ENCODE measurements at places on chromosomes 6 and 20. TPM values are rescaled to one million over a fixed set of nuclear protein-coding genes. Genes with fewer than 3 reads are reported as not detected.

The C6orf62 gene
- total RNA-seq = 108 TPM

The BICRAL gene
- 23.2 TPM for total RNA-seq

- no peaks in the 10 kb centered on the region for H3K27me3 ChIP-seq
- no peaks in the 10 kb centered on the region for H3K4me1 ChIP-seq
- H3K27ac ChIP-seq = no peak overlapping the region
- H3K4me3 ChIP-seq = no peak overlapping the region
Observed at GRCh38 chr6:85911067-85911466, 268.4 kb upstream of the SYNCRIP start.

DNA sequence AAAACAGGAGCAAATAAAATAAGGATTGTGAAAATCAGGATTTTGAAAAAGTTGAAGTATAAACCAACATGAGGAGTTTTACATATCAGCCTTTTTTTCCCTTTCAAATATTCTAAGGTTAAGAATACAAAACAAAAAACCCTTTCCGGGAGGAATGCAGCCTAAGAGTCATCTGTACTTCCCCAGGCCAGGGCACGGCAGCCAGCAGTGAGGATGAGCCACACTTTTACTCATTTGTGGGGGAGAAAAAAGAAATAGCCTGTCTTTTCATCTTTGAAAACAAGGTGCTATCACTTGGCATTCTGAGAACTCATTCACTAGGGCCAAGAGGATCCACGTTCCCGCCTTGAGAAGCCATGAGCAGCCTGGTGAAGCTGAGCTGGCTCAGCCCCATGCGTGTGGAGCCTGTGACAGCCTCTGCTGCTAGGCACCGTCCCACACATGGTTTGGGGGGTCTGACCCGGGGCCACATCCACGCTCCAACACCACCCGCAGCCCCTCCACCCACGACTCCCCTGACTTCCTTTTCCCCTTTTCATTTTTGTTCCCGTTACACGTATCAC, 11.2 kb downstream of the SLC22A1 start:
- no peaks in the 10 kb centered on the region for H3K27me3 ChIP-seq
- no peaks in the 10 kb centered on the region for H3K4me1 ChIP-seq

DNA sequence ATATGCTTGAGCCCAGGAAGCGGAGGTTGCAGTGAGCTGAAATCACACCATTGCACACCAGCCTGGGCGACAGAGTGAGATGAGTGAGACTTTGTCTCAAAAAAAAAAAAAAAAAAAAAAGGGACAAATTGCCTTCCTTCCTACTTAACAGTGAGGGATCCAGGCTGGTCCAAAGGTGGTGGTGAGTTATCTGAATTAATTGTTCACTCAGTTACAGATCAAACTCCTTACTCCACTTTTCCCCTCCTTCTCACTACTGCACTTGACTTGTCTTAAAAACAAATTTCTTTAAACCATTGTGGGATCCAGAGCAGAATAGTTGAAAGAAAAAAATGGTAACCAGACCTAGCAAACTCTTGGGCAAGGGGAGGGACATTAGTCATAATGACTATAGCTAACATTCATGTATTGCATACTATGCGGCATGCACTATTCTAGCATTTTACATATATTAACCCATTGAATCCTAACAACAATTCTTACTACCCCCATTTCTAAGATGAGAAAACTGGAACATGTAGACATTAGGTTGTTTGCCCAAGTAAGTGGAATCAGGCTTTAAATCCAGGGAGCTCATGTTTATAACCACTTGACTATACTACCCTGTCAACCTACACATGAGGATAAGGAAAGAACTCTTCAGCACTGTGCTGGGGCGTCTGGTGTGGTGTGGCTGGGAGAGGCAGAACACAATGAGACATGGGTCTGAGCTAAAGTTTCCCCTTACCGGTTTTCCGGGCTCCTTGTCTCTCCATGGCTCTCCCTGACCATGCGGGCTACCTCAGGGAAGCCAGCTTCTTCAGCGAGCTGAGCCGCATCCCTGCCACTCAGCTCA, 1.5 kb downstream of the GPANK1 start:
- H3K36me3 ChIP-seq = peaks cover 21% of the 10 kb centered on the region
- no peak overlapping the region for H3K4me3 ChIP-seq
- H3K27me3 ChIP-seq = no peaks in the 10 kb centered on the region
- no peak for DNase-seq
- H3K4me1 ChIP-seq = peaks cover 43% of the 10 kb centered on the region
- H3K27ac ChIP-seq = peak overlapping the region; percentile 92

DNA sequence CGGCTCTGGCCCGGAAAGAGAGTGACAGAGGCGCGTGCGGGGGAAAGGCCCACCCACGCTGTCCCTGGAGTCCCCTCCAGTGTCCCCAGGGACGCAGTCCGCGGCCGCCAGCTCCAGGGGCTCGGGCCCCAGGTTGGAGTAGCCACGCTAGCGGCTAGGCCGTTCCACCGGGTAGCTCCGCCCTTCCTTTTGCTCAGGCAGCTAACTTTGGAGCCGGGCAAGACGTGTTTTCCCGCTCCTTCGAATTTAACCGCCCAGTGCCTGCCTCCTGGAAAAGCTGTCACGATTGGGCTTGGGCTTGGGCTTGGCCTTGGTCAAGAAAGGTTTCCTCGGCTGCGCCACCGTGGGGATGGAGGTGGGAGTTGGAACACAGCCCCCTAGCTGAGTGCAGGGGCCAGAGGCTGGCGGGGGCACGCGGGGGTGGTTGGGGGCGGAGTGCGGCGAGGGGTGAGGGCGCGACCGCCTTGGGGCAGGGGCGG, 4.7 kb downstream of the LINC00237 start:
- H3K4me1 ChIP-seq = peaks cover 30% of the 10 kb centered on the region
- H3K4me3 ChIP-seq = peak overlapping the region; percentile 18
- H3K27ac ChIP-seq = no peak overlapping the region
- DNase-seq = no peak
- peaks cover 70% of the 10 kb centered on the region for H3K27me3 ChIP-seq
- H3K36me3 ChIP-seq = no peaks in the 10 kb centered on the region

GRCh38 chr6:73657201-73657600, 3.4 kb upstream of the SLC17A5 start:
- no peaks in the 10 kb centered on the region for H3K27me3 ChIP-seq
- peaks cover 9% of the 10 kb centered on the region for H3K4me1 ChIP-seq
- no peak overlapping the region for H3K4me3 ChIP-seq
- no peak for DNase-seq
- no peak overlapping the region for H3K27ac ChIP-seq

GRCh38 chr6:42781796-42782688, at the start of gene BICRAL:
TSS of gene BICRAL (plus strand) at chr6:42782052. CDS start at chr6:42822023, 39,971 bp downstream.
- no peaks in the 10 kb centered on the region for H3K36me3 ChIP-seq
- peak within 1 kb of the TSS; percentile 100 for H3K27ac ChIP-seq
- H3K4me1 ChIP-seq = peaks cover 39% of the 10 kb centered on the region
